ENCODE measurements at places on chromosomes 3 and 15.

DNA sequence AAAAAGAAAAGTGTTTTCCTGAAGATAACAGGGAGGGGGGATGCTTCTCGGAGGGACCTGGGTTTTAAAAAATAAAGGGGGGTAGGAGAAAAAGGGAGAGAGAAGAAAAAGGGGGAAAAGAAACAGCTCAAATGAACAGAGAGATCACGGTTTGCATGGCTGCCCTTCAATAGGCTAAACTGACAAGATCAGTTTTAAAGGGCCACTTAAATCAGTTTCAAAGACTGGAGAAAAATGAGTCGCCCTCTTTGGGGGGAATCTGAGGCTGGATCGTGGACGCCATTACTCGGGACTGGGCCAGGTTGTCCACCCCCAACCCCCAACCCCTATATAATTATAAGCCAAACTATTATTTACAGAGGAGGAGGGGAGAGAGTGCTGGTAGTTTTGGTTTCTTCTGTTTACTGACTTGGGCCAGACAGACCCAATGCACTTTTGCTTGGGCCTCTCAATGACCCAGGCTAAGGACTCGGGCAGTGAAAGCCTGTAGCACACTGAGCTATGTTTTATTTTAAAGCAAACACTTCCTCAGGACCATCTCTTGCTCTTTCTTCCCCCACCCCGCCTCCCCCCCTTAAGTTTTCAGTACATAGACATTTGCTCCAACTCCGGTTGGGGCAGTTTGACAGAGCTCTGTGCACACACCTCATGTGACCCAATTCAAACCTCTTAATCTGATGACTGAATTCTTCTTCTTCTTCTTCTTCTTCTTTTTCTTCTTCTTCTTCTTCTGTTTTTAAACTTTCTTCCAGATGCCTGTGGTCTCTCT is 6.3 kb downstream of the NR2F2 start:
- no peak for DNase-seq

DNA sequence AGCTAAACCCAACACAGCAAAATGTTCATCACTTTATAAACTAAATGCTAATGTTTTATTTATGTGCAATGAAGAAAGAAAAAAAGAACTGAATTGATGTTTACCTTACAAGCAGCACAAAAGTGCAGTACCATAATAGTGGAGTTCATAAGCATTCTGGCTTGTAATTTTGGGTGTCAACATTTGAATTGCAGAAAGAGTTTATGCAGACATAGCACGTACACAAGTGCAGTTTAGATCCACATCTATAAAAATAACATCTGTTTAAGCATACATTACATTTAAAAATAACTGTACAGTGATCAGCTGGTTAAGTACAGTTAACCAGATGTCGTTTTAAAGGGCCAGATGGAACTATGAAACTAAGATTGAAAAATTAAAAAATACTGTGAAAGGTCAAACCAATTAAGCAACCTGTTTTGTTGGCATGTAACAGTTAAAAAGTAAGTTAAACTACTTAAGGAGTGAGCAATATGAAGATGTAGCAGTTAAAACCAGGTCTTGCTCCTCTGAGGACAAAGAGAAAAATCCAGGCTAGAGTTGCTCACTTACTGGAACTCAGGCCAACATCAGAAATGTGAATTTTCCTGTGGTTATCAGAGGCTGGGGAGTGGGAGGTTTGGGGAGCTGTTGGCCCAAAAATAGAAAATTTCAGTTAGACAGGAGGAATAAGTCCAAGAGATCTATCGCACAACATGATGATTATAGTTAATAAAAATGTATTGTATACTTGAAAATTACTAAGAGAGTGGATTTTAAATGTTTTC is 204.9 kb upstream of the MDFIC2 start:
- no peak for DNase-seq

DNA sequence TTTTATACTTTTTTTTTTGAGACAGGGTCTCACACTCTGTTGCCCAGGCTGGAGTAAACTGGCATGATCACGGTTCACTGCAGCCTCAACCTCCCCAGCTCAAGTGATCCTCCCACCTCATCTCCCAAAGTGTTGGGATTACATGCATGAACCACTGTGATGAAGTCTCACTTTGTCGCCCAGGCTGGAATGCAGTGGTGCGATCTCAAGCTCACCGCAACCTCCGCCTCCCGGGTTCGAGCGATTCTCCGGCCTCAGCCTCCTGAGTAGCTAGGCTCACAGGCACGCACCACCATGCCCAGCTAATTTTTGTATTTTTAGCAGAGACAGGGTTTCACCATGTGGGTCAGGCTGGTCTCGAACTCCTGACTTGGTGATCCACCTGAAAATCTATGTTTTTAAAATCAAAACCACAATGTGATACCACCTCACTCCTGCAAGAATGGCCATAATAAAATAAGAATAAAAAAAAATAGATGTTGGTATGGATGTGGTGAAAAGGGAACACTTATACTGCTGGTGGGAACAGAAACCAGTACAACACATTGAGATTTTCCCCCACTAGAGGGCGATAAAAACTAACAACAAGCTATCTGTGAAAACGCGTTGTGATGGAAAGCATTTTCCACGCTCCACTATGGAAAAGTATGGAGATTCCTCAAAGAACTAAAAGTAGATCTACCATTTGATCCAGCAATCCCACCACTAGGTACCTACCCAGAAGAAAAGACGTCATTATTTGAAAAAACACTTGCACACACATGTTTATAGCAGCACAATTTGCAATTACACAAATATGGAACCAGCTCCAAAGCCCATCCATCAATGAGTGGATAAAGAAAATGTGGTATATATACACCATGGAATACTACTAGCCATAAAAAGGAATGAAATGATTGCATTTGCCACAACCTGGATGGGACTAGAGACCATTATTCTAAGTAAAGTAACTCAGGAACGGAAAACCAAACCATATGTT is 26.8 kb upstream of the OCA2 start:
- DNase-seq: no peak

GRCh38 chr3:149536429-149536828 is 61.9 kb downstream of the TM4SF4 start:
- no peak for DNase-seq

- no peak for DNase-seq
Measured at GRCh38 chr15:67882487-67883233, 42.8 kb upstream of the RNU6-1 start.

- DNase-seq: no peak
Measured at GRCh38 chr3:115239717-115240116, 92.6 kb upstream of the ZBTB20 start.

- no peak for DNase-seq
Measured at GRCh38 chr15:92393071-92393979, at the start of gene ST8SIA2. Gene ST8SIA2 (plus strand): TSS chr15:92393881. CDS start chr15:92394065, 184 bp downstream.

DNA sequence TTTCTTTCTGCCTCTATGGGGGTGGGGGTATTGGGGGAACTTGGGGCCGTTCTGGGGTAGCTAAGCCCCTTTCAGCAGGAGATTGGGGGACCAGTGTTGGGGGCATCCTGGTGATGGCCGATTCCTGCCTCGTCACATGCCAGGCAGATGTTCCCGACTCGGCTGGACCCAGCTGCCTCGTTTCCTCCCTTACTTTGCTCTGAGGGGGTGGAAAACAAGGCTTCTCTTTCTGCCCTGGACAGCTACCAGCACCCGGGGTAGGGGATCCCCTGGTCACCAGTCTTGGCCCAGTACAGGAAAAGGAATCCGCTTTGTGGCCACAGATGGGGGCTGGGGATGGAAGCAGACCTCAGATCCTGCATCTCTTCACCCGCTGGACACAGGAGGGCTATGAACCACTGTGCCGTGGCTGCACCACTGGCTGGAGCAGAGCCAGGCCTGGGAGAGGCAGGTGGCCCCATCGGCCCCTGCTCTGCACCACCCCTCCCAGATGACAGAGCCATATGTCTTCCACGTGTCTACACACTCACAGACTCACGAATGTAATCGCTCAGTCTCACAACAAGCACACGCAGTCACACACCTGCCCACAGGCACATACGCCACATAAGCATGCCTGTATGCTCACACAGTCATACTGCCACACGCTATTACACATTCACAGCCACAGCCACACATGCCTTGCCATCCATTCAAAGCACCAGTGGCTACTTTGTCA is 12.4 kb downstream of the SNX33 start:
- DNase-seq: no peak

DNA sequence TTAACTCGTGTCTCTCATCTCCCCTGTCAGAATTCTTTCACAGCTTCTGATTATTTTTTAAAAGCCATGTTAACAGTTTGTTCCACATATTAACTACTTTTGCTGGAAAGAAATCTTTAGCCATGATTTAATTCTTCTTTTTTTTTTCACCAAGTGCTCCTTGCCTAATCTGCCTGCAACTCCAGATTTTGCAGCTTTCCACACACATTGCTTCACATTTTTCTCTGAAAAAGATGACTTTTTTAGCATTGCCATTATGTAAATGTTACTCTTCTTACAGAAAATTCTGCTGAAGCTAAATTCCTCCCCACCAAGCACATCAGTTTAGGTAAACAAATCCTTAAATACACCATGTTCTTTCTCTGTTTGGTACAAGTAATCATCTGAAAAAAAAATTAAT is 23.4 kb upstream of the PPARG start:
- DNase-seq: no peak

DNA sequence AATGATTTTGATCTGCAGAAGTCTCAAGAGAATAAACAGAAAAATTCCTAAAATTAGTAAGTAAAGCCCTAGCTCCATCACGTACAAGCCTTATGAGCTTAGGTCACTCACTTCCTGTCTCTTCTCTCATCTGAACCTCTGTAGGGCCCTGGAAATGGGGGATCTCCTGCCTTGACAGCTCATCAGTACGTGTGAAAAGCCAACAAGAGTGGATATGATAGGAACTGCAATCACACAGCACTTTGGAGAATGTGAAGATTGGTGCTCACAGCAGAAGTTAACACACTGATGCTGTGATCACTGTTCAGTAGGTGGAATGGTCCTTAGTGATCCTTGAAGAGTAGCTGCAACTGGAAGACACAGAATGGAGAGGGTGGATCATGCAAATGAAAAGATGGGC is 27.8 kb upstream of the ALDH1L1 start:
- DNase-seq: no peak

DNA sequence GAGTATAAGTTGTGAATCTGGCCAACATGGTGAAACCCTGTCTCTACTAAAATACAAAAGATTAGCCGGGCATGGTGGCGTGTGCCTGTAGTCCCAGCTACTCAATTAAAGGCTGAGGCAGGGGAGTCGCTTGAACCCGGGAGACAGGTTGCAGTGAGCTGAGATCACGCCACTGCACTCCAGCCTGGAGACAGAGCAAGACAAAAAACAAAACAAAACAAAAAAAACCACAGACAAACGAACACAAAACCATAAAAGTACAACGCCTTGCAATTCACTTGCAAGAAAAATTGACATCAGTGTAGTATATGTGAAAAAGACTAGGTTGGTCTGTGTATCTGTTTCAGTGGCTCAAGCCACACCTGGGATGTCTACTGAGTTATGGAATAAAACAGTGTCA is 29.9 kb upstream of the CCDC80 start:
- DNase-seq: no peak

- DNase-seq: no peak
Measured at GRCh38 chr3:133506215-133506901, 67.1 kb upstream of the CDV3 start.

Measured in activated T-helper 1 cell treated with Interleukin-2 at 50 U/mL for 16 hours (primary cell).